Right ventricle myocardium superior (tissue), 1 donor: ENCODE measurements at places on chromosomes 6 and 20.
A peak's percentile ranks its signal among the peaks of the same experiment; 100 is the strongest.

DNA sequence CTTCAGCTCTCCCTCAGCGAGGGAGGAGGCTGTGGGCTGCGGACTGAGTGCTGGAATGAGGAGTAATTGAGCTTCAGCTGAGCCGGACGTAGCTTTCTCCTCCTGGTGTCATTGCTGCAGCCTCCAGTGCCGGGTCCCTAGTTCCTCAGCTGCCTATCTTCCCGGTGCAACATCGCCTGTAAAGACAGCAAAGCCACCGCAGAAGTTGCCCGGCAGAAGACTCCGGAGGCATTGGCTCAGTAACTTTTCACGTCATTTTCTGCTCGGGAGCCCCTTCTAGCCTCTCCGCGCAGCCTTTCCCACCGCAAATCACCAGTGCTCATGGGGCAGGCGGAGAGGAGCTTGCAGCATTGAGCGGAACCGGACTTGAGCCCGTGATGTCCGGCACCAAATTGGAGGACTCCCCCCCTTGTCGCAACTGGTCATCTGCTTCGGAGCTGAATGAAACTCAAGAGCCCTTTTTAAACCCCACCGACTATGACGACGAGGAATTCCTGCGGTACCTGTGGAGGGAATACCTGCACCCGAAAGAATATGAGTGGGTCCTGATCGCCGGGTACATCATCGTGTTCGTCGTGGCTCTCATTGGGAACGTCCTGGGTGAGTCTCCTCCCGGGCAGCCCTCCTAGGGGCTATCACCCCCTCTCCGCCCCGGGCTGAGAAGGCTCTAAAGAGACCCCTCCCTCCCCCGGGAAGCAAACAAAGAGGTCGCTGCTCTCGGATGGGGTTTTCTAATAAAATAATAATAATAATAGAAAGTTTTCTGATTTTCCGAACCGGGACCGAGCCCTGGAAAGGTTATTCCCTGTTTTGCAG is at the start of gene HCRTR2:
TSS of gene HCRTR2 (plus strand) at position 305 of the 816 bp plus-strand sequence. CDS start at position 378, 73 bp downstream.
- no peak for DNase-seq

- DNase-seq, result no peak
Measured at GRCh38 chr6:79810185-79810705, 137.1 kb downstream of the ELOVL4 start.

DNA sequence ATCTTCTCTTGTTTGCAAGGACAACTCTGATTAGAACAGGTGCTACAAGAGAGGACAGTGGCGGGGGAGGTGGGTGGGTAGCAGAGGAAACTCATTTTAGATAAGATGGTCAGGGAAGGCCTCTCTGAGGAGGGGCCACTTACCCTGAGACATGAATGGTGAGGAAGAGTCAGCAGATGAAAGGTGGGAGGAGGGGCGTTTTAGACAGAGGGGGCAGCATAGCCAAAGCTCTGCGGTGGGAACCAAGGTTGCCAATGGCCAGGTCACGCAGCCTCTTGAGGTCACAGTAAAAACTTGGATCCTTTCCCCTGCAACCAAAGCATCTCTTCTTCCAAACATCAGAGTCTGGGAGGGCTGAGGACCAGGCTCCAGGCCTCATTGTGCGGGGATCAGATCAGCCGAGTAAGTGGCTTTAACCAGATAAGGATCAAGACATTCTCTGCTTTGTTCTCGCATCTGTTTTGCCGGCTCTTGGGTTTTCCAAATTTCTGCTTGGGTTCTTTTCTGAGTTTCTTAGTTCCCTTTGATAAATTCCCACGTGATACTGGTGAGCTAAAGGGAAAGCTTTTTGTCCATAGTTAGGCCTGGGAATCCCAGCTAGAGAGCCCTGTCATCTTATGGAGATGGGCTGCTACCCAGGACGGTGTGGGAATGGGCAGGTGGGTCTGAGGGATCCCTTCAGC is 5.5 kb upstream of the CD40 start:
- DNase-seq, result no peak

DNA sequence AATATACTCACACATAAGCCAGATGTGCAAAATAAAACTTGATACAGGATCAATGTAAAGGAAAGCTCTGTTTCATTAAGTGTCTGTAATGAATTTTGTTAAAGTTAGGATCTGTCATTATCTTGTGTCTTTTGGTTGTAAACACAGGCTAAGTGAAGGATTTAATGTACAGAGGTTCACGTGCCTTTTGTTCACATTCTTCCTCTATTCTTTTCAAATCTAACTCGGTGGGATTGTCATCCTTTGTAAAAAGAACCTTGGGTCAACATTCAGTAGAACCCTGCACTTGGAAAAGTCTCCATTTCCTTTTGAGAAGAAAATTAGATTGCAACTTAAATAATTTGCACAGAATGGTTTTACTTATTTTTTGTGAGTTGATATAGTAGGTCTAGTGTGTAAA is 7.7 kb upstream of the LIN28B start:
- no peak for DNase-seq

DNA sequence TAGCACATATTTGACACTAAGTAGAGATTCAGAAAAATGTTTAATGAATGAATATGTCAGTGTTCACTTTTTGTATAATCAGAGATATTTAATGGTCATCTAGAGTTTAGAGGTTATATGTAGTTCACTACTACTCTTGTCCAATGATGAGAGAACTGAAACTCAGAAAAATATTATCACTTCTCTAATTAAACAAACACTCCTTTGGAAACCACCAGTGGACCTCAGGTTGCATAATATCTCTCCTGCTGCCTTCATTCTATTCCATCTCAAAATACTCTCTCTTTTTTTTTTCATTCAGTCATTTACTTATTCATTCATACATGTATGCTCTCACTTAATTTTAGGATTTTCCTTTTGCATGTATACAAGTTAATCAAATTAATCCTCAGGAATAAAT is 423.1 kb upstream of the RNF217 start:
- DNase-seq, result no peak

GRCh38 chr20:32168184-32168910 is 39.2 kb downstream of the PLAGL2 start:
- no peak for DNase-seq

- DNase-seq, result peak; percentile 58
Measured at GRCh38 chr20:17662333-17663039, 19.6 kb downstream of the RRBP1 start.

- no peak for DNase-seq
Measured at GRCh38 chr6:18414116-18414515, 27.0 kb downstream of the RNF144B start.

DNA sequence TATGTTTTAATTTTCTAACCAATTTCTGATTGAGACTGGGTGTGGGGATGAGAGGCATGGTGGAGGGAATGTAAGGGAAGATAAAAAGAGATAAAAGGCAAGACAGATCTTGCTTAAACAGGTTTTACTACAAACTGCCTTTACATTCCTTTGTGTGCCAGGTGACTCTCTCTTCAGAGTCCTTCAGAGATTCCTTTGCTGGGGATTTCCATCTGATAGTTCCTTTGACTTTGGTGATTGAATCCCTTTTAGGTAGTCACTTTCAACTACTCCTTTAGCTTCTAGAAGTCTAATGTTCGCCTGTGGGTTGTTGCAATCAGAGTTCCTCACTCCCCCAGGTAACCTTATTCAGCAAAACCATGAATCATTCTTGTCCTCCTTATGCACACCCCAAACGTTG is 283.3 kb upstream of the MANEA start:
- no peak for DNase-seq

- DNase-seq, result no peak
Measured at GRCh38 chr6:4459996-4460395, 316.2 kb upstream of the CDYL start.

DNA sequence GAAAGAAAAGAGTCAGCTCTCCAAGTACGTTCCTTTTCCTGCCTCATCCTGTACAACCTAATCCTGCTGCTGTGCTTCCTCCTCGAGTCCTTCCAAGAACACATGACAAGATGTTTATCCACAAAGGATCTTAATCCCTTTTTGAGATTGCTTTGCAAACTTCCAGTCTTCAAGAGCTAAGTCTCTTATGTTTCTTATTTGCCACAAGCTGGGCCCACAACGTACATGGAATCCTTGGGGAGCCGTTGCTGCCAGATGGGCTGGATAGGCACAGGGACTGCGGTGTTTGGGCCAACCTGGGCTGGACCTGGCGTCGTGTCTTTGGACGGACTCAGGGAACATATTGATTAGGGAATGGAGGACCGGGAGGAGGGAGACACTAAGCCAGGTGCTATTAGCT is 79.7 kb upstream of the AFDN start:
- no peak for DNase-seq

GRCh38 chr6:95091823-95092436 is 485.4 kb upstream of the MANEA start:
- no peak for DNase-seq

- no peak for DNase-seq
Measured at GRCh38 chr6:129565366-129565765, 144.6 kb downstream of the ARHGAP18 start.

DNA sequence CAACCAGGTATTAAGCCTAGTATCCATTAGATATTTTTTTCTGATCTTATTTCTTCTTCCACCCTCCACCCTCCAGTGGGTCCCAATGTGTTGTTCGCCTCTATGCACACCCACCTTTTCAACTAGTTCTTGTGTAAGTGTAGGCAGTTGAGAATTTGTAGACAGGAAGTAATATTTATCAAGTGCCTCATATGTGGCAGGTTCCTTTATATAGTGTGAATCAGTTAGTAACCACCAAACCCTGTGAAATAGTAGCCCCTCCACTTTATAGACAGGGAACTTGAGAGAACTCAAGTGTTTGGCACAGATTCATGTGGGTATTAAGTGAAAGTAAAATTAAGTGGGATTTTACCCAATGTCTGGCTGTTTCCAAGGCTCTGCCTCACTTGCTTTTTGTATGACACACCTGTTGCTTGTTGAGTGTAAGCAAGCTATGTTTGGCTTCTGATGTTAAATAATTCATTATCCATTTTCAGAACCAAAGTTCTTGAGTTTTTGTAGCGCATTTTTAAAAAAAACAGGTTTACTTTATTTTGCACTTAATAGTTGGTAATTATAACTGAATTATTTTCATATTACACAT is 24.8 kb downstream of the AFDN start:
- DNase-seq, result no peak

GRCh38 chr6:45450831-45451230 is 73.1 kb upstream of the SUPT3H start:
- DNase-seq, result no peak

DNA sequence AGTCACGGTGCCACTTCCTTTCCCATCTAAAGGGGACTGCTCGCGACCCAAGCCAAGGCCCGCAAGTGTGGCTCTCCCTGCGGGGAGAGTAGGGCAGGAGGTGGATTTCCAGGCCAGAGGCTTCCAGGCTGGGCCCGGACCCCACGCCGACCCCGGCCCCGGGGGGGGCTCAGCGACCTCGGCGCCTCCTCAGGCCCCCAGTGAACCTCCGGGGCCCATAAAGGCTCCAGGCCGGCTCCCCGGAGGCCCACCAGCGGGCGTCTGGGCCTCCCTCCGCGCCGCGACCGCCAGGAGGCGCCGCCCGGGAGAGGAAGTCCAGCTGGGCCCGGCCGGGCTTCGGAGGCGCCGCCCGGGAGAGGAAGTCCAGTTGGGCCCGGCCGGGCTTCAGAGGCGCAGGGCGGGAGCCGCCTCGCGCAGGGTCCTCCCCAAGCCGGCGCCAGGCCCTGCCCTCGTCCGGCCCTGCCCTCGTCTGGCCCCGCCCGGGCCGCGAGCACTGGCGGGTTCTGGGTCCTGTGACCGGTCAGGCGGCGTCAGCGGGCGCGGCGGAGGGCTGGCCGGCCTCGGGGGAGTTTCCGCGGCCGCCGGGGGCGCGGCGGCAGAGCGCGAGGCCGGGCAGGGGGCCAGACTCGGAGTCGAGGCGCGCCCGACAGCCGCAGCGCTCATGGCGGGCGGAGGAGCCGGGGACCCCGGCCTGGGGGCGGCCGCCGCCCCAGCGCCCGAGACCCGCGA is at the start of gene RAB32:
TSS of gene RAB32 (plus strand) at position 623 of the 729 bp plus-strand sequence. CDS start at position 662, 39 bp downstream.
- DNase-seq, result peak; percentile 97

GRCh38 chr6:137953761-137954160 is 86.7 kb downstream of the TNFAIP3 start:
- DNase-seq, result no peak

DNA sequence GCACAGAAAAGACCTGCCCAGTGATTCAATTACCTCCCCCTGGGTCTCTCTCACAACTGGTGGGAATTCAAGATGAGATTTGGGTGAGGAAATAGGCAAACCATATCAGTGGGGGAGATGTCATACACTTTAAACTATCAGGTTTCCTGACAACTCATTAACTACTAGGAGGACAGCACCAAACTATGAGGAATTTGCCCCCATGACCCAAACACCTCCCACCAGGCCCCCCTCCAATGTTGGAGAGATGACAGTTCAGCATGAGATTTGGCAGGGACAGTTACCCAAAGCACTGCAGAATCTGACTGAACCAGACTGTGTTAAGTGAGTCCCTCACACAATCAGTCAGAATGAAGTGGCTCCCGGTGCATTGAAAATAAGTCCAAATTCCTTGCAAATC is 148.0 kb downstream of the TTLL2 start:
- no peak for DNase-seq

DNA sequence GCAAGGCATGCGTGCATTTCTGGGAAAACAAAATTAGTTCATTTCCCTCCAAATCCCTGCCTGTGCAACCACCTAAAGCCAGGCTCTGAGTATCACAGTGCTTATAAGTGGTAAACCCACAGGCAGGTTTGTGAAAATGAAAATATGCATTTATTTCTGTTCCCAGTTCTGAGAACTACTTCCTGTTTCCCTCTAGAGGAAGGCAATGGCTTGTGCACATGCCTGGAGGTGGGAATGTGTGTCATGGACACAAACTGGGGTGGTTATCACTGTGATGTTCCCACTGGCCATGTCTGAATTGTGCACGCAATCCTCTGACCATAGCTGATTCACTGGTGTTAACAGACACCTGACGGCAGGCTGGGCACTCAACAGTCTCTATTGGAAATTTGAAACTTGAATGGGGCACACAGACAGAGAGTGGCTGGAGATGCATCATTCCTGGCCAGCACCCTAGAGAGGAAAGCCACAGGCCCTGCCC is 26.3 kb downstream of the FAM110A start:
- no peak for DNase-seq

DNA sequence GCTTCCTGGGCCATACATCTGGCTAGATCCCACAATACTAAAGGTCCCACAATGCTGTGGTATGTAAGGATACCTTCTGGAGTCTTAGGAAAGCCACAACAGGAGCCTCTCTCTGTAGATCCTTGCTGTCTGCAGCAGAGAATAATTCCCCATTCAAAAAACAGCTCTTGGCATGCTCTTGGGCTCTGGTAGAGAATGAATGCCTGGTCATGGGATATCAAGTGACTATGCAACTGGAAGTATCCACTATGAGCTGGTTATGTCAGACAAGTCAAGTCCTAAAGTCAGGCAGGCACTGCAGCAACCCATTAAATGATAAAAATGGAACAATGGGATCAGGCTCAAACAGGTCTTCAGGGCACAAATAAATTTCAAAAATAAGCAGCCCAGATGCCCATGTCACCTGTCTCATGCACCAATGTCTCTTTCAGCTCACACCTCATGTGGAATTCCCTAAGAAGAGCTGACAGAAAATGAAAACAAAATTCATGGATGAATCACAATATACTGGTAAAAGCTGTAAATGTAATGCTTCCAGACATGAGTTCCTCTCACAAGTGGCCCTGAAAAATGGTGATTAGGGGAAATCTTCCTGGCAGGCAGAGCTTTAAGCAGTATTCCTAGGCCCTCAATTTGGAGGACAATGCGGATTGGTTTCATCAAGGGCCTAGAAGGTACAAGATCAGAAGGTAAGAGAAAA is 4.3 kb downstream of the AK9 start:
- DNase-seq, result no peak
